Progenitor cell of endocrine pancreas (in vitro differentiated cells): ENCODE measurements at places on chromosomes 5 and 9.

GRCh38 chr9:137456061-137456863, 2.9 kb downstream of the NSMF start:
- H3K27me3 ChIP-seq: peaks cover 3% of the 10 kb centered on the region
- no peak overlapping the region for H3K27ac ChIP-seq
- H3K4me3 ChIP-seq: peak overlapping the region; percentile 35
- peaks cover 2% of the 10 kb centered on the region for H3K4me1 ChIP-seq
- peaks cover 6% of the 10 kb centered on the region for H3K36me3 ChIP-seq
- no peak for DNase-seq

GRCh38 chr9:21682381-21682780, 120.1 kb upstream of the MTAP start:
- no peak overlapping the region for H3K4me3 ChIP-seq
- H3K4me1 ChIP-seq: no peaks in the 10 kb centered on the region
- no peak overlapping the region for H3K27ac ChIP-seq
- DNase-seq: no peak
- no peaks in the 10 kb centered on the region for H3K36me3 ChIP-seq
- no peaks in the 10 kb centered on the region for H3K27me3 ChIP-seq

DNA sequence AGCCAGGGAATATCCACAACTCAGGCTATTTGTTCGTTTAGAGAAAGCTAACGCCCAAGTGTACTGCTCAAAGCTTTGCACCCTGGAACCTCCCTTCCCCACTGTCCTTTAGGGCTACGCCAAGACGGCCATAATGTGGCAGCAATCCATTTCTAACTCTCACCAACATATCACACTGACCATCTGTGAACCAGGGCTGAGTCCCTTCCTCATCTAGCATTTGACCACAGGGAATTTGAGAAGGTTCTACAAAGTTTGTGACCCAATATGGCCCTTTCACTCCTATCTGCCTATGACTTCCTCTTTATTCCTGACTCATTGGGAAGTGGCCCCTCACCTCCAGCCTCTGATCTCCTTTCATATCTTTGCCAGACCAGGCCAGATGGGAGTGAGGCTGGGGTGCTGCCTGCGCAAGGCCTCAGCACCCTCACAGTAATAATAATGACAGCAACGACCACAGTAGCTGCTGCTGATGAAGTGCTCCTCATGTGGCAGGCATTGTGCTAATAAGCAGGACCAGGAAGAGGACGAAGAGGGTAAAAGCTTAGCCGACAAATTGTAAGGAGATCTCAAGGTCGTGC, 9.3 kb upstream of the ARAP3 start:
- no peak overlapping the region for H3K27ac ChIP-seq
- no peaks in the 10 kb centered on the region for H3K36me3 ChIP-seq
- no peak for DNase-seq
- H3K27me3 ChIP-seq: peaks cover 69% of the 10 kb centered on the region
- no peak overlapping the region for H3K4me3 ChIP-seq
- H3K4me1 ChIP-seq: peaks cover 1% of the 10 kb centered on the region

GRCh38 chr5:65198456-65199120, 283.1 kb downstream of the ADAMTS6 start:
- no peak overlapping the region for H3K4me3 ChIP-seq
- H3K27ac ChIP-seq: peak overlapping the region; percentile 33

DNA sequence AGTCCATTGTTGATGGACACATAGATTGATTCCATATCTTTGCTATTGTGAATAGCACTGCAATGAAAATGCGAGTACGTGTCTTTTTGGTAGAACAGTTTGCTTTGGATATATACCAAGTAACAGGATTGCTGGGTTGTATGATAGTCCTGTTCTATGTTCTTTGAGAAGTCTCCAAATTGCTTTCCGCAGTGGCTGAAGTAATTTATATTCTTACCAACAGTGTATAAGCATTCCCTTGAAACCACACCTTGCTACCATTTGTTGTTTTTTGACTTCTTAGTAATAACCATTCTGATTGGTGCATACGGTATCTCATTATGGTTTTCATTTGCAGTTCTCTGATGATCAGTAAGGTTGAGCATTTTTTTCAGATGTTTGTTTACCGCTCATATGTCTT, 792.9 kb downstream of the PTPRD start:
- H3K4me1 ChIP-seq: no peaks in the 10 kb centered on the region
- DNase-seq: no peak
- H3K27me3 ChIP-seq: no peaks in the 10 kb centered on the region
- no peak overlapping the region for H3K27ac ChIP-seq

- DNase-seq: no peak
- H3K4me1 ChIP-seq: peaks cover 2% of the 10 kb centered on the region
- H3K27ac ChIP-seq: no peak overlapping the region
- no peaks in the 10 kb centered on the region for H3K27me3 ChIP-seq
- no peak overlapping the region for H3K4me3 ChIP-seq
Measured at GRCh38 chr5:80070338-80071056, 35.3 kb downstream of the THBS4 start.

DNA sequence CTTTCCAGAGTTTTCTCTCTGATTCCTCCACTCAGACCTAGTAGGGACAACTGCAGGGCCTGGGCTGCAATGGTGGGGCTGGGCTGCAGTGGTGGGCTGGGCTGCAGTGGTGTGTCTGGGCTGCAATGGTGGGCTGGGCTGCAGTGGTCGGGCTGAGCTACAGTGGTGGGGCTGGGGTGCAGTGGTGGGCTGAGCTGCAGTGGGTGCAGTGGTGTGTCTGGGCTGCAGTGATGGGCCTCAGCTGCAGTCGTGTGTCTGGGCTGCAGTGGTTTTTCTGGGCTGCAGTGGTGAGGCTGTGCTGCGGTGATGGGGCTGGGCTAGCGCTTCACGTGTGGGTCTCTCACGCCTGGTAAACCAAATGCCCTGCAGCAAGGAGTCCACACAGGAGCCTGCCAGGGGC, 27.4 kb downstream of the ABO start:
- H3K4me3 ChIP-seq: no peak overlapping the region
- peaks cover 22% of the 10 kb centered on the region for H3K4me1 ChIP-seq
- no peaks in the 10 kb centered on the region for H3K36me3 ChIP-seq

- H3K4me1 ChIP-seq: peaks cover 1% of the 10 kb centered on the region
- H3K27ac ChIP-seq: no peak overlapping the region
- no peaks in the 10 kb centered on the region for H3K36me3 ChIP-seq
- no peak for DNase-seq
- no peaks in the 10 kb centered on the region for H3K27me3 ChIP-seq
Measured at GRCh38 chr5:148746826-148747535, 79.4 kb upstream of the ADRB2 start.

- H3K36me3 ChIP-seq: no peaks in the 10 kb centered on the region
- DNase-seq: no peak
- H3K4me3 ChIP-seq: no peak overlapping the region
- H3K27me3 ChIP-seq: no peaks in the 10 kb centered on the region
- H3K27ac ChIP-seq: no peak overlapping the region
Measured at GRCh38 chr9:107274953-107275422, 8.1 kb upstream of the RAD23B start.

- peaks cover 3% of the 10 kb centered on the region for H3K4me1 ChIP-seq
- no peak for DNase-seq
- H3K27ac ChIP-seq: no peak overlapping the region
- no peak overlapping the region for H3K4me3 ChIP-seq
- H3K36me3 ChIP-seq: peaks cover 3% of the 10 kb centered on the region
Measured at GRCh38 chr5:39238366-39239105, 19.2 kb upstream of the FYB1 start.
